ENCODE measurements at places on chromosomes 12 and 14.
A peak's percentile ranks its signal among the peaks of the same experiment; 100 is the strongest.

DNA sequence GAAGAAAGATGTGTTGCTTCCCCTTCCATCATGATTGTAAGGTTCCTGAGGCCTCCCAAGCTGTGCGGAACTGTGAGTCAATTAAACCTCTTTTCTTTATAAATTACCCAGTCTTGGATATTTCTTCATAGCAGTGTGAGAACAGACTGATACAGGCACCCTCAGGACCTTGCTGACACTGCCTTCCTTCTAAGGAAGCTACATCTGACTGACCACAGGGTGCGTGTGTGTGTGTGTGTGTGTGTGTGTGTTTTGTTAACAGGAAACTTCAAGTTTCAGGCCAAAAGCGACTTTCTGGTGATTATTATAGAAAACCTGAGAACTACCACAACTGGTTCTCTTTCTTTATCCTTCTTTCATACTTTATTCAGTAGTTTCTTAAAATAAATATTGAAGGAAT, 149.0 kb downstream of the CAPZA3 start:
- DNase-seq = no peak

GRCh38 chr12:47750229-47750798, 8.4 kb downstream of the RAPGEF3 start:
- DNase-seq = no peak

GRCh38 chr12:65282840-65283239, 4.4 kb downstream of the MSRB3 start:
- no peak for DNase-seq

DNA sequence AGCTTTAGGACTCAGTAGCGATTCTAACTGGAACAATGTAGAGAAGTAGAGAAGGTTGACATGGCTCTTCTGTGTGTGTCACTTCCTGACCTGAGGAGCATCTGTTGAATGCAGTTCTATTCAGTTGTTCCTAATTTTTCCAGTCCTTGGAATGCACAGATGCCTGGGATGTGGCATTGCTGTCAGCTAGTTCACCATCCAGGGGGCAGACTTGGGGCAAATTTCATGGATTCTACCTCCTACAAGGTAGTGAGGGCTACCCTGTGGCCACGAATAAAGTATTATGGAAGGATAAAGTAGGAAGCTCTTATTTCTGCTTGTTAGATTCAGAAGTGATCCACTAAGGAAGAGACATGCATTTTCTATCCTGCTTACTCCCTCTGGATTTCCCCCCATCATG, 74.4 kb upstream of the GPATCH2L start:
- no peak for DNase-seq

- DNase-seq = no peak
Observed at GRCh38 chr14:101257551-101257950, 303.7 kb upstream of the DIO3 start.

DNA sequence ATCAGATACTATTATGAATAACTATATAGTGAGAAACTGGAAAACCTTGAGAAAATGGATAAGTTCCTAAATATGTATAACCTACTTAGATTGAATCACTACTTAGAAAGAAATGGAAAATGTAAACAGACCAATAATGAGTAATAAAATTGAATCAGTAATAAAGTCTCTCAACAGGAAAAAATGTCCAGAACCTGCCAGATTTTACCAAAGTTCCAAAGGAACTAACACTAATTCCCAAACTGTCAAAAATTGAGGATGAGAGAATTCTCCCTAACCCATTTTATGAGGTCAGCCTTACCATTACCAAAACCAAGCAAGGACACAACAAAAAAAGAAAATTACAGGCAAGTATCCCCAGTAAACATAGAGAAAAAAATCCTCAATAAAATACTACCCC, 272.0 kb downstream of the RPAP3 start:
- DNase-seq = no peak

GRCh38 chr12:3991798-3992580, 118.8 kb upstream of the PARP11 start:
- DNase-seq = no peak

DNA sequence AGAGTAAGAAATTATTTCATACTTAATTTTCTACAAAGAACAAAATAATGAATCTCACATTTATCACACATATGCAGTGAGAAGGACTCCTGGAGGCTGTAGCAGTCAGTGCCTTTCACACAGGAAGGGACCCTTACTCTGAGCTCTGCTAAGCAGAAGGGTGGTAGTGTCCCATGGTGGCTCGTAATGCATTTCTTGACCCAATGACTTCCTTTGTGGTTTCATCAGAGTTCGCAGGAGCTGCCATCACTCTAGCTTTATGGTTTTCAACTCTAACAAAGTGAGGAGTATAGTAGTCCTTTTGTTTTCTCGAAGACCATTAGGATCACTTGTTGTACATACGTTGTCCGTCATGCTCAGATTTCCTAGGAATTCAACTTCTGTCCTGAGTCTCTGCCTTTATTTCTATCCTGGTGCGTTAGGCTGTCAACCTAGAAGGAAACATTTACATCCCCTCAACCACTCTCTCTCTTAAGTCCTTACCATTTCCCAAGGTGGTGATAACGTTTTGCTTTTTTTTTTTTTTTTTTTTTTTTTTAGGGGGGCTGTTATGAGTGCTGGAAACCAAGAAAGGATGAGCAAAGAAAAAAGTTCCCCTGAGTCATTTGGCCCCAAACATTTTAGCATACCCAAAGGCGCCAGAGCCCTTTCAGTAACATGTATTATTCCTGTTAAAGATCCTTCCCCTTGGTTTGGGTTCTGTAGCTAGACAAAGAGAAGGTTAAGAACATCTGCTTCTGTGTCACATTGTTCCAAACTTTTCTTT, 37.2 kb downstream of the GABARAPL1 start:
- no peak for DNase-seq

GRCh38 chr14:65585216-65585615, 172.7 kb downstream of the FUT8 start:
- no peak for DNase-seq

DNA sequence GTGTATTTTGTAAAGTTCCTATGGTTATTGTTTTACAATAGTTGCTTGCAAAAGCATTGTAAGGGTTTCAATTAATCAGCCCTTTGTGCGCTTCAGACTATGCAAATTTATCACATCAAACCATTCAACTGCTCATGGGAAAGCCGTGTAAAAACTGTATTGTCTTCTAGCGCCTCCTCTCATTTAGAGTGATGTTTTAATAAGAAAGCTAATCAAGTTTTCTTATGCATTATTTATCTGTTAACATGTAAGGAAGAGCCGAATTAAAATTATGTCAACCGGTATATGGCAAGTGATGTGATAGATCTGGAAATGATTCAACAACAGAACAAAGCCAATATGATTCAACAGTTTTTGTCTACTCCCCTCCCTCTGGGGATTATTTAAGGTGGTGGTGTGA, 92.5 kb upstream of the RFX4 start:
- DNase-seq = no peak

GRCh38 chr12:38697289-38697688, 208.1 kb downstream of the CPNE8 start:
- no peak for DNase-seq

DNA sequence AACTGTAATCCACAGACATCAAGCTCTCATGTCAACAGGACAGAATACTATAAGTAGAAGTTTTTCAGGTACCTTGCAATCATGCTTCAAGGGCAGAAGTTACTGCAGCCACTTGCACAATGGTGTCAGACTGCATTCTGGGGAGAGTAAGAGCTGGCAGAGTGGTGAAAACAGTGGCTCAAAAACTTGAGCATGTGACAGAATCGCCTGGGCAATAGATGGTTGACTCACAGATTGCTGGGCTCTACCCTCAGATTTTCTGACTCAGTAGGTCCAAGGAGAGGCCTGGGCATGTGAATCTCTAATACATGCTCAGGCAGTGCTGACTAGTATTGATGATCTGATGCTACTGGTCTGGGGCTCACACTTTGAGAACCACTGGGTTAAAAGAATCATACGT, 187.8 kb downstream of the TBX5 start:
- no peak for DNase-seq

- no peak for DNase-seq
Observed at GRCh38 chr14:31278883-31279282, 71.3 kb upstream of the HECTD1 start.

DNA sequence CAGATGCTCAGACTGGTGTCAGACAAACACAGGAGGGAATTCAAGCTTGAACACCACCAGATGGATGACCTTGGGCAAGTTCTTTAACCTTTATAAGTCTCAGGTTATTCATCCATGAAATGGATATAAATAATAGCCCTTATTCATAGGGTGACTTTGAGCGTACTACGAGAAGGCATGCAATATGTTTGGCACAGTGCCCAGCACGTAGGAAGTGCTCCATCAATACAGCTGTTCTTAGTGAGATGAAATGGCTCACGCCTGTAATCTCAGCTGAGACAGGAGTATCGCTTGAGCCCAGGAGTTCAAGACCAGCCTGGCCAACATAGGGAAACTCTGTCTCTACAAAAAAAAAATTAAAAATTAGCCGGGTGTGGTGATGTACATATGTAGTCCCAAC, 84.8 kb upstream of the FICD start:
- DNase-seq = no peak

DNA sequence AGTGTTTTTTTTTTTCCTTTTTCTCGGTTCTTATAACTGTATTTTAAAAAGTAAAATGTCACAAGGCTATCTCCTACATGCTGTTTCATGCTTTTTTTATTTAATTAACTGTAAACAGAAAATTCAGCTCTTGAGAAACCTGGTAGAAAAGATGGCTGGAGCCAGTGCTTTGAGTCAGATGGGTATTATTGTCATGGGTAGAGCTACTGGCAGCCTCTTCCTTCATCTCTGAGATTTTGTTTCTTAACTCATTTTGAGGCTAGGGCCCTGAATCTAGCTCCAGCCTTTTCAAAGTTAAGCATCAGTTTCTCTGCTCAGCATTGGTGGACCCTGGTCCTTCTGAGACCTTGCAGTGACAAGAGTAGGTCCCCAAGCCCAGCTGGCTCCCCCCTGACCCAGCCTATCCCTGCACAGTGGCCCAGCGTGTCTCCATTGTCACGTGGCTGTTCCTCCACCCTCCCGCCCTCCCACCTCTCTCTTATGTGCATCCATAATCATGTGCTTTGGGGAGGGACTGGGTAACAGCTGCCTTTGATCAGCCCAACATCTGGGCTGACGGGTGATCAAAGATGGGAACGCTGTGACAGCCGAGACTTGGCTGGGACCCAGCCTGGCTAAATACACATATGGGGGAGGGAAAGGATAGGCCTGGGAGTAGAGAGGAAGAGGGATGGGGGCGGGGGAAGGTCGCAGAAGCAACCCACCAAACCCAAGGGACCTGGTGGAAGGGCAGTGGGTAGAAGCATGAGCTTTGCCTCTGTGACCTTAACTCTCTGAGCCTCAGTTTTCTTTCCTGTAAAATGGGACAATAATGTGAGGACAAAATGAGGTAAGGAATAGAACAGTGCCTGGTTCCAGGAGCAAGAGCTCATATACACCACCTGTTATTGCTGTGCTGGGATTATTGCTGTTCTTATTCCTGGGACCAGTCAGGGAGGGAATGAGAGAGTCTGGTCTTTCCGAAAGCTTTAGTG, 24.4 kb upstream of the RBM19 start:
- no peak for DNase-seq

- DNase-seq = no peak
Observed at GRCh38 chr12:1559676-1560091, 34.7 kb downstream of the FBXL14 start.

GRCh38 chr12:48017496-48017895, 13.2 kb upstream of the COL2A1 start:
- DNase-seq = no peak

DNA sequence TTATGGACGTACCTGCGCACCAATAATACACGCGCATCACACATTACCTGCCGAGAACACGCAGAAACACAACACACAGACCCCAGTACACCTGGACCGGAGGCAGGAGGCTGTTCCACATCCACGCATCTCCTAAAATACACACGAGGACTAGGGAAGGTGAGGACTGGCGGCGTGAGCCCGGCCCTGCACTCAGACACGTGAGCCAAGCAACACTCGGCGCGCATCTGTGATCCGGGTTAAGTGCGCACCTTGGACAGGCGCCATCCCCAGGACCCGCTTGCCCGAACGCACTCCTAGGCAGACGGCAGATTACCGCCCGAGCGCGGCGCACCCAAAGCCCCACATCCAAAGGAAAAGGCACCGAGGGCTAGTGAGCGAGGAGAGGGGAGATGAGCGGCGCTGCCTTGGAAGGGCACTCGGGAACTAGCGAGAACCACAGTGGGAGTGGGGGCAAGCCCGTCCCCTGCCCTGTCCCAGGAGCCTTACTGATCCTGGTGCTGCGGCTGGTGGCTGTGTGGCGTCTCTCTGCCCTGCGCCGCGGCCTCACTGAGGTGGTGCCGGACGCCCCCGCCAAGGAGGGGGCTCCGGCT, 417 bp downstream of the GLS2 start:
- peak; percentile 66 for DNase-seq

GRCh38 chr14:51643140-51643539, 8.6 kb upstream of the FRMD6 start:
- DNase-seq = no peak

- DNase-seq = peak; percentile 93
Observed at GRCh38 chr14:77923131-77923936, 123.4 kb downstream of the ADCK1 start.

DNA sequence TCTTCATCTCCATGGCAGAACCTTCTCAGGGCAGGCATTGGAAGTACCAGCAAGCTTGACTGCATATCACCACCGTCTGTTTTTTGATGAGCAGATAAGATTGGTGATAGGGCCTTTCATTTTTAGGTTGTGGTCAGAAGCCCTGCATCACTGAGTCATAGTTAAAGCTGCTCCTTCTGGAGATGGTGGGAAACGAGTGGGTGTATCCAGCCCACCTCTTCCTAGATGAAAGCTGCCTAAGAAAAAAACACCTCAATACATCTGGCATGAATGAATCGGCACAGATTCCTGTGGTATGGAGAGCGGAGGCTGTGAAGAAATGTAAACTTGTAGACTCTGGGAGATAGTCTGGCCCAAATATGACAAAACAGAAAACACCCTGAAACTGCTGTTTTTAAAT, 248.7 kb upstream of the EGLN3 start:
- no peak for DNase-seq

GRCh38 chr12:80485222-80485987, 41.4 kb downstream of the PTPRQ start:
- DNase-seq = no peak

GRCh38 chr12:7934091-7934888, 1.7 kb downstream of the SLC2A3 start:
- peak; percentile 37 for DNase-seq

GRCh38 chr12:122473543-122474323, 27.0 kb downstream of the ZCCHC8 start:
- DNase-seq = no peak

DNA sequence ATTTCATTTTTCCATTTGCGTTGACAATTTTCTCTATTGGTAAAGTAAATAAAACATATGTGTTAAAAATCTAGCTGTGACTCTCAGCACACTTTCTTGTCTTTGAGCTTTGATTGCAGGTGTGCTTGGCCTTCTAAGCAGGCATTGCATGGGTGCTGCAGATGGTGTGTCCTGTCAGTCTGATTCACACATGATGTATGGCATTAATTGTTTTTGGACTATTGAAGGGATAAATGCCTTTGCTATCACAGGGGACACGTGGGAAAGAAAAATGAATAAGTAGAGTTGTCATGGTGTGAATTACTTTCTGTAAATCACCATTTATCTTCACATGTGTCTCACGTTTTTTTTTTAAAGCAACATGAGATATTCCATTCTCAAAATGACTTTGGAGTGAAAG, 211.3 kb upstream of the NAV3 start:
- DNase-seq = no peak

GRCh38 chr14:99024926-99025325, 247.1 kb downstream of the BCL11B start:
- no peak for DNase-seq

Data from WERI-Rb-1 (cell line).